ENCODE measurements at places on chromosomes 11 and 22. TPM values are rescaled to one million over a fixed set of nuclear protein-coding genes. Genes with fewer than 3 reads are reported as not detected.

TRIM68 gene
- 8.3 TPM for total RNA-seq

ABCG4 gene
- 0.39 TPM for total RNA-seq

KRTAP5-11 gene
- not detected for total RNA-seq

SLC22A9 gene
- total RNA-seq, result not detected
